Thyroid gland (tissue), 4 donors: ENCODE measurements at places on chromosomes 2 and 18. TPM values are rescaled to one million over a fixed set of nuclear protein-coding genes. Genes with fewer than 3 reads are reported as not detected.

DNA sequence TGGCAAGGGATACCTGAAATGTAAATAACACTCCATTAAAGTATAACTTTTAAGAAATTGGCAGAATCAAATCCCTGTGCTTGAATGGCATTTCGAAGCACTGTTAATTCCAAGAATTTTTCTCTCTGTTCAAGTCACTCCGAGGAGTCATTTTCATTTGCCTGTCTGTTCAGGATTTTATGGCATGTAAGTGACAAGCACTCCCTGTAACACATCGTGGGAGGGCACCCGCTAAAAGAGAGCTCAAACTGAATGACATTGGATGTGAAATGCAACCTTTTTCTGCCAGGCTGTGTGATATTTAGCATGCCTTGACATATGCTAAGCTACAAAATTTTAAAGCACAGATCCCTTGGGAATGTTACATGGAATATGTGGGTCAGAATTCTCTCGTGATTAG is 339.6 kb downstream of the LRRTM1 start:
- no peak for DNase-seq
- no peaks in the 10 kb centered on the region for H3K27me3 ChIP-seq
- H3K36me3 ChIP-seq, result no peaks in the 10 kb centered on the region
- H3K4me1 ChIP-seq, result no peaks in the 10 kb centered on the region
- H3K4me3 ChIP-seq, result no peak overlapping the region
- no peak overlapping the region for H3K27ac ChIP-seq

NYAP2 gene
- total RNA-seq, result not detected

CDH7 gene
- not detected for total RNA-seq

STPG4 gene
- 1.1 TPM for total RNA-seq

DNA sequence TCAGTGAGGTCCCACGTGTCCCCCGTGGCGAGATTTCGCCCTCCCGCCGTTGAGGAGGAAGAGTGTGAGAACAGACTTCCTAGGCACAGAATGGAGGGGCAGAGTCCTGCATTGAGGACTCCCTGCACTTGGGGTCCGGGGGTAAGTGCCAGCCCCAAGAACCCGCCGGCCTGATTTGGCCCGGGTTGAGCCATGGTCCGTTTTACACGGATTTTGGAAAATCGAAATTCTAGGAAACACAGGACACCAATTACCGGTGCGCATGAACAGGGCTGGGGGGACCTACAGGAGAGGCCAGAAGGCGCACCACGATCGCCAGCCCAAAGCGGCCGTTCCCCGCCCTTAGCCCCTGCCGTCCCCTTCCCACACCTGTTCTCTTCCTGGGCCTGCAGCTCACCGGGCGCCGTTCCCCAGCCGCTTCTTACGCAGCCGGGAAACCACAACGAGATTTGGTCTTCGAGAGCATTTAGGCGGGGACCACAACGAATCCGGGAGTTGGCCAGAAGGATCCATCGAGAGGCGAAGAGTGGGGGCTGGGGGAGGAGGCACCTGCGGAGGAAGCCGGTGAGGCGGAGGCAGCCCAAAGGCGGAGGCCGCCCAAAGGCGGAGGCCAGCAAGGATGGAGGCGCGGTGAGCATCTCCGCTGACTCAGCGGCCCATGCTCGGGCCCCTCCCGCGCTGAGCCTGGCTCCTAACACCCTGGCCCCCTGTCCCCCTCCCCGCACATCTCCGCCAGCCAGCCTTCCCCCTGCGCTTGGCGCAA is 464 bp upstream of the TLX2 start:
- H3K36me3 ChIP-seq, result no peaks in the 10 kb centered on the region
- H3K27me3 ChIP-seq, result peaks cover 53% of the 10 kb centered on the region
- peaks cover 26% of the 10 kb centered on the region for H3K4me1 ChIP-seq
- no peak for DNase-seq
- no peak overlapping the region for H3K27ac ChIP-seq

REG3G gene
- not detected for total RNA-seq

- DNase-seq, result no peak
- H3K27me3 ChIP-seq, result no peaks in the 10 kb centered on the region
- H3K4me3 ChIP-seq, result no peak overlapping the region
- no peaks in the 10 kb centered on the region for H3K4me1 ChIP-seq
These were observed 113.6 kb downstream of the LAMA1 start for GRCh38 chr18:7004009-7004408.

TTN gene
- total RNA-seq, result 6.3 TPM

- H3K27ac ChIP-seq, result no peak overlapping the region
- no peak overlapping the region for H3K4me3 ChIP-seq
- H3K36me3 ChIP-seq, result no peaks in the 10 kb centered on the region
- no peak for DNase-seq
These were observed 231.2 kb downstream of the TPGS2 start for GRCh38 chr18:36597636-36598035.

LCT gene
- total RNA-seq, result not detected

GRCh38 chr18:1528447-1528846 is 623.8 kb downstream of the ADCYAP1 start:
- no peaks in the 10 kb centered on the region for H3K4me1 ChIP-seq
- DNase-seq, result no peak
- no peaks in the 10 kb centered on the region for H3K36me3 ChIP-seq
- H3K4me3 ChIP-seq, result no peak overlapping the region

DNA sequence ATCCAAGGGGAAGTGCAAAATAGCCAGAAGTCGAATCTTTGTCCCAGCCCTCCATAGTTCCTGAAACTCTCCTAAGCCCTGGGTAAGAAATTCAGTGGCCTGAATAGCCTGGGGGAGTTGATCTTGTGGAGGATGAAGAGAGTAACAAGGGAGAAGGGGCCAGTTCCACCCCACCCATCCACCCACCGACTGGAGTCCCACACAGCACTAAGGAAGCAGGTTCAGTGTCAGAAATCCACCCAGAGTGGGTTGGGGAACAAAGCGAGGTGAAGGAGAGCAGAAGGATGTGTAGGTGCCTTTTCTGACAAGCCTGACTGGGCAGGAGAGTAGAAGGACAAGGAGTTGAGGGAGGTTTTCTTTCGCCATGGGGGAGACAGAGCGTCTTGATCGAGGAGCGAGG is 136.8 kb downstream of the SMAD2 start:
- no peaks in the 10 kb centered on the region for H3K27me3 ChIP-seq
- no peaks in the 10 kb centered on the region for H3K36me3 ChIP-seq
- H3K27ac ChIP-seq, result no peak overlapping the region
- no peak for DNase-seq
- peaks cover 7% of the 10 kb centered on the region for H3K4me1 ChIP-seq

DNA sequence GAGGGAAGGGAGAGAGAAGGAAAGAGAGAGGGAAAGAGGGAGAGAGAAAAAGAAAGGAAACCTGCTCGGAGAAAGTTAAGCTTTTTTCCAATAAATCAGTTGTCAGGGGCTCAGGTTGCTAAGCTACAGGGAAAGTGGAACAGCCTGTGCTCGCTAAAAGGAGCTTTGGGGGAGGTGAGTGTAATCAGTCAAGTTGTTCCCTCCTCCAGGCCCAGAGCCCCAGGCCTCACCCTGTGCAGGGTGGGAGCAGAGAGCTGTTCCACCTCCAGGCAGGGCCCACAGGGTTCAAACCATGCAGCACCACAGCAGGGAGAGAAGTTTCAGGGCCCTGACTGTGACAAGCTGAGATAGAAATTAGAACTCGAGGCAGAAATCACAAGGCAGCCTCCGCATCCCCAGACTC is 56.4 kb upstream of the PPP1CB start:
- DNase-seq, result no peak
- H3K27me3 ChIP-seq, result no peaks in the 10 kb centered on the region
- no peaks in the 10 kb centered on the region for H3K36me3 ChIP-seq

GRCh38 chr2:48601349-48601748 is 16.3 kb upstream of the GTF2A1L start:
- H3K4me3 ChIP-seq, result no peak overlapping the region
- H3K27ac ChIP-seq, result no peak overlapping the region
- H3K36me3 ChIP-seq, result no peaks in the 10 kb centered on the region
- H3K27me3 ChIP-seq, result no peaks in the 10 kb centered on the region
- H3K4me1 ChIP-seq, result no peaks in the 10 kb centered on the region

ZNF804A gene
- 1.2 TPM for total RNA-seq

WDSUB1 gene
- total RNA-seq, result 13.2 TPM
